Activated naive CD8-positive, alpha-beta T cell treated with anti-CD3 and anti-CD28 coated beads, Interleukin-2, amount 10 ng/mL, durations not matched to agents 7 days and 5 days (primary cell): ENCODE measurements at places on chromosomes 1 and 21.
A peak's percentile ranks its signal among the peaks of the same experiment; 100 is the strongest.

DNA sequence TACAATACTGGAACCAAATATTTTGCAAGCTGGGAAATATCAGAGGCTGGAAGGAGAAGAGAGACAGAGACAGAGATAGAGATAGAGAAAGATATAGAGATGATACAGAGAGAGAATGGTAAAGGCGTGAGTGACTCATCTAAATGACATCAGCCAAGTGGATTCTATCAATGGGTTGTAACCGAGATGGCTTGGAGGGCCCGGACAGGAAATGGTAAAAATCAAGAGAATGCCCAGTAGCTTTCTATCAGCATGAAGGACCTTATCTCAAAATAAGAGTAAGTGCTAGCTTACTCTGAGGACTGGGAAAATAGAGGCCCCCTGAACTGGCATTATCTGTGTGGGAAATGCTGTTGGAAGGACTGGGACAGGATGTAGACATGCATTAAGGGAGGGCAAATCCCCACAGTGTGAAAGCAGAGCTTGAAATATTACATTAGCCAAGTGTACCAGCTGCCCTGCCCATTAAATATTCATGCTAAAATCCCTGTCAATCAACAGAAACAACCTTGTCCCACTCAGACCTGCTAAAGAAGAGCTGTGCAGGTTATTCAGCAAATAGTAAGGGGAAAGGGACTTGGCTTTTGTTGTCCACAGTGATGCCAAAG lies 76.6 kb upstream of the ZNF644 start:
- no peak for DNase-seq

GRCh38 chr1:184615301-184615700 lies 139.4 kb downstream of the EDEM3 start:
- DNase-seq, result no peak

- no peak for DNase-seq
Observed at GRCh38 chr1:188782220-188782841, 1695.3 kb downstream of the BRINP3 start.

- no peak for DNase-seq
Observed at GRCh38 chr1:30811187-30811586, 53.6 kb upstream of the LAPTM5 start.

DNA sequence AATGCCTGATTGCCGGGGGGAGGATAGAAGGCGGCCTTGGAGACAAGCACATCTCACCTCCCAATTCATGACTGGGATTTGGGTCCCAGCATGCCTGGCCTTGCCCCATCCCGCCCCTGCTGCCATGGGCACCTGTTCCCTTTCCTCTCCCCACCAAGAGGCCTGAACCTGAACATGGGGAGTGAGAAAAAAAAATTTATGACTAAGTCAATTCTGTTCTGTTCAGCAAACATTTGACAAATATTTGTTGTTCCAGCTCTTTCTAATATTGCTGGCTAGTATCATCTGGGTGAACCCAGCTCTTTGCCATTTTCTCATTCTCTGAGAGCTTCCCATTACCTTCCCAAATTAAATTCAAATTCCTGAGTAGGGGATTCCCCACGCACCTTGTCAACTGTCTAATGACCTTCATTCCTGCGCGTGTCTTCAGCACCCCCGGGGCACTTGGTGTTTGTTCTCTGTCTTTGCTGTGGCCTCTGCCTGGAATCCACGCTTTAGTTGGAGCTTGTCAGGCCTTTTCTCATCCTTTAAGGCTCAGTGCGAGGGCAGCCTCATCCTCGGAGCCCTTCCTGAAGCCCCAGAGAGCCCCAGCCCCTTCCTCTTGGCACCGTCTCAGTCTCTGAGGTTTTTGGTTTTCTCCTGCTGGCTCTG lies 42.8 kb downstream of the ARHGEF10L start:
- no peak for DNase-seq

GRCh38 chr1:10965546-10966226 lies 46.8 kb upstream of the TARDBP start:
- peak; percentile 47 for DNase-seq

DNA sequence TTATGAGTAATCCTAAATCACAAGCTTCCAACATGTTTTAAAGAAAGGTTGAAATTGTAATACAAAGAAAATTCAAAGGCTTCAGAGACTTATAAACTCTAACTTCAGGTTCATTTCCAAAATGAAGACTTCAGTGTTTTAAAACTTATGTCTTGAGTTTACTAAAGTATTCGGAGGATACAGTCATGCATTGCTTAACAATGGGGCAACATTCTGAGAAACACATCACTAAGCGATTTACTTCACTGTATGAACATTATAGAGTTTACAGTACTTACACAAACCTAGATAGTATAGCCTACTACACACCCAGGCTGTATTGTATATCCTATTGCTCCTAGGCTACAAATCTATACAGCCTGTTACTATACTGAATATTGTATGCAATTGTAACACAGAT lies 38.3 kb downstream of the CEP170 start:
- no peak for DNase-seq

DNA sequence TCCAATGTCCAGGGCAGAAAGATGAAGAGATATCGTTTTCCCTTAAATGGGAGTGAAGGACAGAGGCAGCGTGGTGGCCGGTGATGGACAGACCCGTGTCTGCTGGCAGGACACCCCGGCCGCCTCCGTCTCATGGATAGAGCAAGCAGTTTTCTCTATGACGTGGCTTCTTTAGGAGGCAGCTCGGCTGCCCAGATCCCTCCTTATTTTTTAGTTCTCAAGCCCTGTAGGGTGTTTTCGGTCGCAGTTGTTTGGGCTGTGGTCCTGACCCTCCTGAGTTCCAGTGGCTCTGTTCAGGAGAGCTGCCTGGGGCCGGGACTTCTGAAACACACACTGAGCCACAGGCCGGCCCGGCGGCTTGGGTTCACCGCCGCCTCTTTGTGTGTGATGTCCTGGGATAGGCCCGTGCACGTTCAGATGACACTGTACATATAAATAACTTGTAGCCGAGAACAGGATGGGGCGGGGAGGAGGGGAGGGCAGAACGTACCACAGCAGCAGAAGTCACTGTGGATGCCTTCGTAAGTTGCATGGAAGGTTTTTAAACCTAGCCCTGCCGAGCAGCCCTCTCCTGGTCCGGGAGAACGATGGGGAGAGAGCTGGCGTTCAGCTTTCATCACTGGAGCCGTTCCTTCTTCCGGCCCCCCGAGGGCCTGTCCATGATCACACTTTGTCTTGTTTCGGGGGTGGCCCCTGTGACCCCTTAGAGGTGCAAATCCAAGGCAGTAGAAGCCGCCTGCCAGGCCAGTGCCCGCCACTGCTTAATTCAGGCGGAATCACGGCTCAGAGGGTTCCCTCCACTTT lies 65.2 kb downstream of the SIK1 start:
- DNase-seq, result peak; percentile 72

DNA sequence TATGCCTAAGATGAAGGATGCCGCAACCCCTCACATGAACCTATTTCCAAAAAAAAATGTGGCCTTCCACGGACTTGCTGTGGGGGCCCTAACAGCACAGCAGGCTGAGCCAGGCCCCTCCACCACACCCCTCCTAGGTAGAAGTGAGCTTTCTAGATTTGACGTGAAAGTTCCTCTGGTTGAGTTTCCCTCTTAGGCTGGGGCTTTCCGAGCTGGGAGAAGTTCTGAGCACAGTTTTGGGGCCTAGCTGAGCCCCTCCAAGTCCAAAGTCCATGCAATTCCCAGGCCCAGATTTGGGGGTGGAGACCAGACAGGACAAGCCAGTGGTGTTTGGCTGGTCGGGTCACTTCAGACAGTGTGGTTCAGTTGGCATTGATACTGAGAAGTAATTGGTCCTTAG lies 13.8 kb upstream of the PHLDA3 start:
- DNase-seq, result no peak

GRCh38 chr1:167503626-167504466 lies 14.5 kb downstream of the CD247 start:
- no peak for DNase-seq

- DNase-seq, result peak; percentile 87
Observed at GRCh38 chr1:228457396-228458176, 29.6 kb upstream of the RNF187 start.

GRCh38 chr1:223611936-223612335 lies 53.6 kb downstream of the CAPN8 start:
- DNase-seq, result no peak

DNA sequence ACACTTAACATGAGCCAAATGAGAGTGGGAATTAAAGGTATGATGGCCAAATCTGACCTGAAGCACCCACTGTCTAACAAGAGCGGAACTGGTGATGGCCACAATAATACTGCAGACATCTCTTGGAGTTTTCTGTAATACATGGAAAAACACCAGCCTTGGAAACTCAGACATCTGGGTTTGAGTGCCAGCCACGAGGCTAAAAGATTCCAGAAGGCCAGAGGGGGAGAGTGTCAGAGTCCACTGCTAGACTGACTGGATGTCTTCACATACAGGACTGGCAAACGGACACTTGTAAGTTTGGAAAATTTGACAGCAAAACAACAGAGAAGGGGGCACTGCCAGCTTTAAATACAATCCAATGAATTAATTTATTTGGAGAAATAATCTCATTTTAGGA lies 175.1 kb downstream of the ADSS2 start:
- no peak for DNase-seq

DNA sequence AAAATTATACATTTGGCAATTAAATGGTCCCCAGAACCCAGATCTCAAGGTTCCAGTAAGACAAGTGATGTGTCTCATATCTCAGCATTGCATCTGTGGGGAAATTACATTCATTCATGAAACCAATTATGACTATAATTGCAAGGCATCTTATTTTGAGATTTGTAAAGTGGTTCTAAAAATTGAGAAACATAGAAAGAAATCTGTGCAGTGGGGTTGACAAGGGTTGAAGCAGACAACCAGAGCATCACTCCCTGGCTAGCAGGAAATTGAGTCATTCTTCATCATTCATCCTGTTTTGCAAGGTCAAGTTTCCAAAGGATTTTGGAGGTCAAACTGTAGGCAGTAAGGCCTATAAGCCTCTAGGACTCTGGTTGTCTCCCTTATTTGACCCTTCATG lies 25.1 kb upstream of the MROH9 start:
- DNase-seq, result no peak

DNA sequence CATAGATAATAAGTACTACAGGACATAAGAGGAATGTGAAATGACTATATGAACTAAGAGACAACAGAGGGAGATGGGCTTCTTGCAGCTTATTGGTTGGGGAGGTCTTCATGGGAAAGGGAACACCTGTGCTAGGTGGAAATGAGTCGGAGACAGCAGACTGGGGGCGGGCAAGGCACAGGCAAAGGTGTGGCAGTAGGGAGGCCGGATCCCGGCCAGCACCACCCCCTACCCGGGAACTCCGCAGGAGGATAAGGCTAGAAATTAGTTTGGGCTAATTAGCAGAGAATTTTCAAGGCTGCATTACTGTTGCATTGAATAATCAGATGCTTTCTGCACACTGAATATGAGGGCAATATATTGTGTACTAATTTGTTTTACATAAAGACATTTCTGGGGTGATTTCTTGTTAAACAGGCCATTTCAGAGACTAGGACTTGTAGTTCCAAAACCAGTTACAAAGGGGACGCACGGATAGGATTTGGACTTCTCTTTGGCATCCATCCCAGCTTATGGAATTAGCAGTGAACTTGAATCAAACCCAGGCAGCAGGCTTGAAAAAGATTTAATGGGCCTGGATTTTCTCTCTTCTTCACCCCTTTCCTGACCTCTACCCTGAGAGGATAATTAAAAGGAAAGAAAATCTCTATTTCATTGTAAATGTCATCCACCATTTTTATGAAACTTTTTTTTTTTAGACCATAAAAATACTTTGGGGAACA lies 2.2 kb upstream of the HUNK start:
- DNase-seq, result no peak

DNA sequence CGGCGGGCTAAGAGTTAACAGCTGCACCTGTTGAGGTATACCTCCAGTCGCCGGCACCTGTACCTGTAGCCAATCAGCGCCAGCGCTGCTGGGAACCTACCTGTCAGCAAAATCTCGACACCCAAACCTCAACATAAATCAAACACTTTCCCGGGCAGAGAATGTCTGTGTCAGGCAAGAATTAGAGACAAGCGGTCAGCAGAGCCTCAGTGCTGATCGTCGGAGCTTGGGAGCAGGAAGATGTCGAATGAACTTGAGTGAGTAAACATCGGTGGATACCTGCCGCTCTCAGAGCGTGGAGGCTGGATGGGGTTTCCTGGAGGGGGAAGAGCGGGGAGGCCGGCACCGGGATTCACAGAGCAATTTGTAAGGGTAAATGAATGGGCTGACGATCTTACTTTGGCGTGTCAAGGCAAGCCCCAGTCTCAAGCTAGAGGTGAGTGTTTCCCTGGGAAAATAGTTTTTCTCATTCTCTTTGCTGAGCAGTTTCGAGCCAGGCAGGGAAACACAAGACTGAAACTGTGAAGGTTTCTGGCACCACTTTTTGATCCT lies at the start of gene GRHL3:
GRHL3 (plus strand) TSS at position 46 of the 552 bp plus-strand sequence; CDS start at position 241, 195 bp downstream.
- DNase-seq, result no peak

DNA sequence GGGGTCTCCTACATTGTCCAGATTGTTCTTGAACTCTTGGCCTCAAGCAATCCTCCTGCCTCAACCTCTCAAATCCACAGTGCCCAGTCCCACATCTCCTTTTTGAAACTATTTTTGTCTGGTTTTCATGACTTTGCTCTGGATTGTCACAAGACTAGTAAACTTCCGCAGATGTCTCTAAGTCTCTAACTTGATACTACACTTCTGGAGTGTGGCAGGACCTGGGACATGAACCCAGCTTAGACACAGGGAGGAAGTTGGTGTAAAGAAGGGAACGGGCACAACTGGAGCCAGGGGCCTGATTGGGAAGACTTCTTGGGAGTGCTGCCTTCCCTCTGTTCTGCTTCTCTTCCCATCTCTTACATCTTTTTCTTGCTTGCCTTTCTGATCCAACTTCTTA lies 16.2 kb upstream of the DISC1 start:
- DNase-seq, result no peak

- no peak for DNase-seq
Observed at GRCh38 chr1:226697151-226697928, 41.7 kb downstream of the ITPKB start.

DNA sequence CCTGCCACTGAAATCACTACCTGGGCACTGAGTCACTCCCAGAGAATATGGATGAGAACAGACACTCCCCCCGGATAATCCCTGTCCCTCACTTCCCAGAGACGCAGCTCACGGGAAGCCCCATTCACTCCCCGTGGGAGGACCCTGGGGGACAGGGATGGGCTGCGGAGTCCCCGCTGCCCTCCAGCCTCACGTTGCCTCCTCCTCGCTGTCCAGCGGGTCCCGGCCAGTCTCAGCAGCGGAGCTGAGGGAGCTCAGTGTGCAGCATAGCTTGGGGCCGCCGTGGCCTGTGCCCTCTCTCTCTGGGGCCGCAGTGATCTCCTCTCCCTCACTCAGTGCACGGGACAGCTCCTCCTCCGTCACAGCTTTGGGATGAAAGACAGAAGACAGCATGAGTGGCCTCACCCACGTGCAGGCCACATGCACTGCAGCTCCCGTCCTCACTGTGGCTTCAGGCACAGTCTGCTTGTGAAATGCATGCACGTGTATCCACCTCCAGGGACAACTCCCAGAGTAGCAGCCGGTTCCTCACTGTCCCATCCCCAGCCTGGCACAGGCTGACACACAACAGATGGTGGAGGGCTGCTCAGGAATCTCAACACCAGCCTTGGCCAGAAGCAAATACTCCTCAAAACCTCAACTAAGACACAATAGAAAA lies 7.4 kb downstream of the CFAP410 start:
- no peak for DNase-seq

DNA sequence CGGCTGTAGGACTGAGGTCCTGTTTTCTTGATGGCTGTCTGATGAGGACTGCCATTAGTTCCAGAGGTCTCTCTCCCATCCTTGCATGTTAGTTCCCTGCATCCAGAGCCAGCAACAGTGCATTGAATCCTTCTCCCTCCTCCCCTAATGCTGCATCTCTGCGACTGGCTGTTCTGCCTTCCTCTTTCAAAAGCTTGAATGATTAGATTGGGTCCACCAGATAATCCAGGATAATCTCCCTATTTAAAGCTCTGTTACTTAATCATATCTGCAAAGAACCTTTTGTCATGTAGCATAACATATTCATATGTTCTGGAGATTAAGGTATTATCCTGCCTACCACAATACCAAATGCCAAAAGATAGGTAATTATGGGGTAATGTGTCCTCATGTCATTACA lies 377.5 kb downstream of the GPATCH2 start:
- no peak for DNase-seq
